ENCODE measurements at places on chromosomes 6 and 20.

DNA sequence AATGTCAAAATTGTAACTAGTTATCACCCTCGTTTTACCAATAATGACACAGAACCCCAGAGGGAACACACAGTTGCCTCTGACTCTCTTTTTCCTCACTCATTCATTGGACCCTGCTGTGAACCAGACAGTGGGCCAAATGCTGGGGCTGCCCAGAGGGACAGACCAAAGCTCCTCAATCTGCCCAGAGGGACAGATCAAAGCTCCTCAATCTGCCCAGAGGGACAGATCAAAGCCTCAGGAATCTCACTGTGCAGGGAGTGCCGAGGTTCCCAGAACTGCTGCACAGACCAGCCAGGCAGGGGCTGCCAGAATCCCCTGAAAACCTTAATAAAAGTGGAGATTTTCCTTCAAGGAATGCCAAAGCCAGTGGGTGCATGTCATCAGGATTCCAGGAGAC lies 179.1 kb downstream of the SOD2 start:
- no peak for DNase-seq

- no peak for DNase-seq
Measured at GRCh38 chr6:155440398-155441111, 15.1 kb downstream of the NOX3 start.

DNA sequence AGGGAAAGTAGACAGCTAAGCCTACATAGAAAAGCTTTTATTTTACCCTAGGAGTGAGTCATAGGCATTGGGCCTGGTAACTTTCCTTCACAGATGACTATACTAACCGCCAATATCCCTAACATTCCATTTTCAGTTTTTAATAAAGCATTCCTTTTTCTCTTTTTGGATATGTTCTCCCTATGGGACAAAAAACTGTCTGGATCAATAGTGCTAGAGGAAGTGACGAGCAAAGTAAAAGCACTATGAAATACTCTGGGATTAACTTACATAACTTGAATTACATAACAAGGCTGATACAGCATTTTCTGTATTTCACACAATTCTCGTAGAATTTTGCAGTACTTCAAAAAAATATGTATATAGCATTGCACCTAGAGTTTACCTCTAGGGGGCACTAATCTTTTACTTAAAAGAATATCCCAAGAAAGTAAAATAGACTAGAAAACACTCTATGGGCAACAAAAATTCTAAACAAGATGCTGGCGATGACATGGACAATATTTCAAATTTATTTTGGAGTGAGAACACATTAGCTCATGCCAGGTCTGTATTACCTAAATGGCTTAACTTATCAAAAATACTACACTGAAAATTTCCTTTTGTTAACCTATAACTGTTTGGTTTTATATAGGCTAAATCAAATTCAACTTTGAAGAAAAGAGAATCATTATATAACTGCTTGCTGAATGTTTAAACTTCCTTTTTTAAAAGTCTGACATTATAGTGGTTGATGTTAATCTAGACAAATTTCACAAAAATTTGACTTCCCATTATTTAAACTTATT lies 66.3 kb upstream of the DST start:
- no peak for DNase-seq

GRCh38 chr6:43628393-43629103 lies 516 bp downstream of the GTPBP2 start:
- DNase-seq = no peak

DNA sequence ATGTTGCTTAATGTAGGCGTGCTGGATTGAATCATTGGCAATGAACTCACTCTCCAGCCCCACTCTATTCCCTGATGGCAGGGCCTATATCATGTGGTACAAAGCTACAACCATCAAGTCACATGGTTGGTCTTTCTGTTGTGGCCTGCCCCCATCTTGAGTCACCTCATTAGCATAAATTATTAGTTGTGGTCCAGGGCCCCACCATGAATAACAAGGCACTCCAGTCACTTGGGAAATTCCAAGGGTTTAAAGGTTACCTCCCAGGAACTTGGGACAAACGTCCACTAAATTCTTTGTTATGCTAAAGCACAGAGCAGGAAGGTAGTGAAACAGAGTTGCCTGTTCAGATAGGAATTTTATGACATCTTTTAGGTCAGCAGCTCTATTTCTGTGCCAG lies 193.7 kb downstream of the SLC35F1 start:
- DNase-seq = no peak

- DNase-seq = no peak
Measured at GRCh38 chr20:40787941-40788340, 98.9 kb upstream of the MAFB start.

- no peak for DNase-seq
Measured at GRCh38 chr6:39388606-39389483, 66.3 kb upstream of the KCNK16 start.

DNA sequence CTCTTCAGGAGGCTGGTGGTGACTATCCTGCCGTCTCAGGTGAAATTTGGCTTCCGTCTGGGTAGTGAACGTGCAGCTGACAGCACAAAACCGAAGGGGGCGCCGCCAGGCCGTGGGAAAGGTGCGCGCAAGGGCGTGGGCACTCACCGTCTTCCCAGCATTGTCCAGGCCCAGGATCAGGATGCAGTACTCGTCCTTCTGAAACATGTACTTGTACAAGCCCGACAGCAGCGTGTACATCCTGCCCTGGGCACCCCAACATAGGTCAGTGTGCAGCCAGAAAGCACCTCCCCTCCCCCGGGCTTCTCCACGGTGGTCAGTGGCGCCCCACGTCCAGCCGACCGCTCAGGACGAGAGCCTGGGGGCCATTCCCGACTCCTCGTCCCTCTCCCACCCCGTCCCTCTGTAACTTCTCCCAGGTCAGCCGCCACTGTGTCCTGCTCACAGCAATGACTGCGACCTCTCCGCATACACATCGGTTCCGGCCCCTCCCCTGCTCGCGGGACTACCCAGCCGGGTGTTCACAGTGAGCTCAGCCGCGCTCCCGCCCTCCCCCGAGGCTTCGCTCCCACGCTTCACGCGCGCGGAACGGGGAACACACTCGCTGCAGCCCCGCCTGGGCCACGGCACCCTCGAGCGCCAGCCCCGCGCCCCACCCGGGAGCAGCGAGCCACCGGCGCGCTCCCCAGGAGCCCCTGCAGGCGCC lies 771 bp downstream of the ARFRP1 start:
- peak; percentile 21 for DNase-seq

DNA sequence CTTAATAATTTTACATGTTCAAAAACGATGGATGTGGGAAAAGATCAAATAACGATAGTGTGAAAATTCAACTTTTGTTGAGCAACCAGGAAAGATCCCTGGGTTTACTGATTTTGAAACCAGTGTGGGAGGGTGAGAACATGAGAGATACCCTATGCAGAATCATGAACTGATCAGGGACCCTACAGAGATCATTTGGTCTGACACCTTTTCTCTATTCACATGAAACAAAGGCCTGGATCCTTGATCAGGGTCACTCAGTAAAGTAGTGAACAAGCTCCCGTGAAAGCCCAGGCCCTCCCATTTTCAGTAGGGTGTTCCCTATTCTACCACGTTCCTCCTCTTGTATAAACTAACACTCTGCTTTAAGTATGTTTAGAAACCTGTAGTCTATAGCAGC lies 60.5 kb upstream of the DUSP22 start:
- DNase-seq = no peak

GRCh38 chr6:169172456-169172855 lies 81.2 kb downstream of the THBS2 start:
- no peak for DNase-seq

DNA sequence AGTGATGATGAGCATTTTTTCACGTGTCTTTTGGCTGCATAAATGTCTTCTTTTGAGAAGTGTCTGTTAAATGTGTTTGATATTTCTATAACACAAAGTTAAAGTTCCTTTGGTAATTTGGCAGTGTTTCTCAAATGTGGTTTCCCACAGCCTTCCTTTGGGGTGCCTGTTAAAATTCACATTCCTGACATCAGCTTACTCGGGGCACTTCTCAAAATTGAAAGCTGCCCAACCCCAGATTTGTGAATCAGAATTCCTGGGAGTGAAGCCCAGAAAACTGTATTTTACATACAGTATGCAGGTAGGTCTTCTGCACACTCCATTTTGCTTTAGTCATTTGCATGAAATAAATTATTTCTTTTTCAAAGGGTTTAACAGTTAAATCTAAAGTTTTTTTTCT lies 207.9 kb downstream of the GMPR start:
- DNase-seq = no peak

DNA sequence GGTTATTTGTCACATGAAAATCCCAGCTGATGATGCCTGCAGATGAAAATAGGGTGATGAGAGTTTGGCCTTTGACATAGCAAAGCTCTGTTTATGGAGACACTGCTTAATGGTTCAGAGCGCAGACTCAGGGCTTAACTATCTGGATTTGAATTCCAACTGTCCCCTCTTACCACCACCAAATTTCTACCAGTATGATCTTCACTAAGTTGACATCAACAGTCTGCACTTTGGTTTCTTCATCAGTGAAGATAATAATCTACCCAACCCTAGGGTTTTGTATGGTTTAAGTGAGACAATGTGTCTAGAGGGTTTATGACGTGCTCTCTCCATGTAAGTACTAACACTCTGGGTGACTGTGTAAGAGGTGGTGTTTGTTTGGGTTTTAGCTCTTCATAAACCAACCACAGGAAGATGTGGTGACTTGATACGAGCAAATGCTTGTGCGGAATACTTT lies 151.4 kb upstream of the TNFAIP3 start:
- DNase-seq = no peak

DNA sequence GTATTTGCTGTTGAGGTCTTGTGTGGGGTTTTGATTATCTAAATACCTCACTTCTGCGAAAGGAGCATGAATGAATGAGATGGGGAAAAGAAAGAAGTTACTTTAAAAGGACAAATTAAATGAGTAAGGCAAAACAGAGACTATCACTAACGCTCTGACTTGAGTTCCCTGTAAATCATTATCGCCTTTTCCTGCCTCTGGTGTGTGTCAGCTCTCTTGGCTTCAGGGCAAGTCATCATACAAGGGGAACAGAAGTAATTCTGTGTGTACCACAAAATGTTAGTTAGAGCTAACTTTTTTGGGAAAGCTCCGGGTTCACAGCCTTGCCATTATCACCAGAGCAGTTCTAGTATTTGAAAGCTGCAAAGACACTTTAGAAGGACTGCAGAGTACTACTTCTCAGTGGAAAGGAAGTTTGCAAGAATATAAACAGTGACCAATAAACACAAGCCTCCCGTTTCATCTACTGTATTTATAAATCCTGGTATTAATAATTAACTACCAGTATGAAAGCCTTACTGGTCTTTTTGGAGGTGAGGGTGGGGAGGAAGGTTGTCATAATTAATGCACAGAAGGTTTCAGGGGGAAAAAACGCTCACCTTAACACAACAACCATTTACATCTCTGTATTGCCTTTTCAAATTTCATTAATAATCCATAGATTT lies 1.2 kb downstream of the DZANK1 start:
- DNase-seq = no peak

- DNase-seq = no peak
Measured at GRCh38 chr20:58709013-58709702, 16.6 kb downstream of the NPEPL1 start.

GRCh38 chr6:116008470-116009243 lies 52.0 kb downstream of the FRK start:
- peak; percentile 40 for DNase-seq

DNA sequence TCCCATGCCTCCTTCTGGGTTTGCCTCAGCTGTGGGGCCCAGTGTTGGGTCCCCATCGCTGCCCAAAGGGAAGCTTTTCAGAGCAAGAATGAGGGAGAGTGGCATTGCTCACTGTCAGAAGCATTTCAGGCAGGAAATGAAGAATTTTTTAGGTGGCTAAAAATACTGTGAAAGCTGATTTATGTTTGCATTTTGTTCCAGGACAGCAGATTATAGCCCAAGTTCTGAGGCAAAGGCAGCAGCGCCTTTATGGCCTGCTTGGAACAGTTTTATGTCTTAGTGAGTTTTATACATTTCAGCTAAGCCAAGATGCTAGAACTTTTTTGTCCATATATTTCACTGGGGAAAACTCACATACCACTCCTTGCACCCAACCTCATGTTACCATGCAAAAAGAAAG lies 4.3 kb upstream of the CCDC167 start:
- DNase-seq = no peak

GRCh38 chr6:41600499-41601247 lies 37.6 kb upstream of the MDFI start:
- DNase-seq = no peak

GRCh38 chr20:56228021-56228420 lies 20.5 kb upstream of the MC3R start:
- DNase-seq = no peak

DNA sequence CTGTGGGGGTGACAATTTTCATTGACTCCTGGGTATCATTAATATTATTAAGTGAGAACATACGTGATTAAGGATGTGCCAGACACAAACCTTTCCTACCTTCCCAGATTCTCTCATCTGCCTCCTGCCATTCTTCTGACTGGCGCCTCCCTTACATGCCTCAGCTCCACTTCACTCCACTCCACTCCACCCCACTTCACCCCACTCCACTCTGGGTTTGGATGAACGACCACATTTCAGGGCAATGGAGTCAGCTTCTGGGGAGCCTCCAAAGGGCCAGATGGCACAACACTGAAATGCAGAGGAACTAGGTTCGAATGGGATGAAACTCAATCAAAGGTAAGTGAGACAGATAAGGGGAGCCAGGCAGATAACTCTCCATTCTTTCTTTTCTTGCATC lies 40.5 kb upstream of the LRRC1 start:
- DNase-seq = no peak

- no peak for DNase-seq
Measured at GRCh38 chr6:25472906-25473305, 179.1 kb upstream of the SCGN start.

DNA sequence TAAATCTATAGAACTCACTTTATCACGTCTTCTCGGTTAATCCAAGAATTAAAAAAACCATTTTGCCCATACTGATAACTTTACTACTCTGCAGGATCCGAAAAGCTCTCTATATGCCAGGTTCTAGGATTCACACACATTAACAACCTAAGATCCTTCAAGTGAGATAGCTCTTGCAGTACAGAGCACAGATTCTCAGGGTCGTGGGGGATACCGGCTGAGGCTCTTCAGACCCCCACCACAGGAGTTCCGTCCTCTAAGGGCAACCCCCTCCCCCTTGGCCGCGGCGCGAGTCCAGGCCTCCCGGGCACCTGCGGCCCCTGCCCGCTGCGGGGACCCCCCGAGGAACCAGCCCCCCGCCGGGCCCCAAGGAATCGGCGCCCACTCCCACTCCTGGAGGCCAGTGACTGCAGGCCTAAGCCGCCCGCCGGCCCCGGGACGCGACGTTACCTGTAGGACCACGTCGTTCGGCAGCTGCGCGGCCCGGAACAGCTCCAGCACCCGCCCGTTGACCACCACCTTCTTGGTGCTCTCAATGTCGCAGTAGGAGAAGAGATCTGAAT lies 892 bp downstream of the REPS1 start:
- DNase-seq = peak; percentile 25

DNA sequence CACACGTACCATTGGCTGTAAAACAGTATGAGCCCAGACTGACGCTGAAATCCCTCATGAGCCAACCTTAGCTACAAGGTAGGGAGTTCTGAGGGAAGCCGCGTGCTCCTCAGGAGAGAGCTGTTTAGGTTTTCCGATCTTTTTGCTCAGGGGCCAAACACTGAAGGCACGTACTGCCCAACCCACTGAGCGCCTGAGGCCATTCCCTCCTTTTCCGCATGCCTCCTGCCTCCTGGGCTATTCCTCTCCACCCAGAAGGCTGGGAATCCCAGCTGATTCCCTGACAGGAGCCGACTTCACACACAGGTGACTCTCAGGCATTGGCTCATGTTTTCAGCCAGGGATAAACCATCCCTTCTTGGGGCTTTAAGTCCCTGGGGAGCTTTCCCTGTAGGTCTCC lies 5.4 kb upstream of the FAM83D start:
- no peak for DNase-seq
